Stomach (tissue), 19 donors: ENCODE measurements at places on chromosomes 13 and 19. TPM values are rescaled to one million over a fixed set of nuclear protein-coding genes. Genes with fewer than 3 reads are reported as not detected.

- no peak for DNase-seq
Measured at GRCh38 chr13:94656766-94657165, 55.1 kb downstream of the GPR180 start.

PCP2 gene
- not detected for total RNA-seq

- DNase-seq: no peak
Measured at GRCh38 chr13:88675347-88675996, 1004.3 kb downstream of the SLITRK5 start.

DNA sequence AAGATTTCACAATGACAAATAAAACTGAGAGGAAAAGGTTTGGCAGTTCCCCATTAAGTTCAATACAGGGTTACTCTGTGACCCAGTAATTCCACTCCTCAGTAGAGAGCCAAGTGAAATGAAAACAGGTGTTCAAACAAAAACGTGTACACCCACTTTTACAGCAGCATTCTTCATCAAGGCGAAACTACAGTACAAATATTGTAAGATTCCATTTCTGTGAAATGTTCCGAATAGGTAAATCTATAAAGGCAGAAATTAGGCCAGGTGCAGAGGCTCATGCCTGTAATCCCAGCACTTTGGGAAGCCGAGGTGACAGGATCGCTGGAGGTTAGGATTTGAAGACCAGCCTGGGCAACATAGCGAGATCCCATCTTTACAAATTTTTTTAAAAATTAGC lies 8.9 kb upstream of the GDF15 start:
- peak; percentile 63 for DNase-seq

CD70 gene
- total RNA-seq: not detected

GRCh38 chr13:57345526-57345925 lies 178.5 kb downstream of the PRR20E start:
- no peak for DNase-seq

- peak; percentile 82 for DNase-seq
Measured at GRCh38 chr13:22915442-22916082, 265.2 kb upstream of the SGCG start.

DNA sequence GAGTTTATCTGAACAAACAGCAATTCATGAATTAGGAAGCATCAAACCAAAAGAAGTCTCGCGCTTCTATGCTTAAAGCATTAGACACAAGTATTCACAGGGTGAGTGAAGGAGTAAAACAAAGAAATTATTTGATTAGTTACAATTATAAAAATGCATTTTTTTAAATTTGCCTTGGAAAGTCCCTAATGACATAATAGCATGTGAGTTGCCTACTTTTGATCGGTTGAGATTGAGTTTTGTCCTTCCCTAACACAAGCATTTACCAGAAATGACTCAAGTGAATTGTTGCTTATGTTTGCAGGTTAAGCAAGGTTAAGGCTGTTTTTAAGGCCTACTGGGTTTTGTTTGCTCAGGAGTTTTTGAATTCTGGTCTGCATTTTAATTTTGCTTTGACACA lies 389 bp upstream of the ZNF649 start:
- no peak for DNase-seq

COMP gene
- not detected for total RNA-seq

- DNase-seq: peak; percentile 81
Measured at GRCh38 chr19:1503089-1503924, 9.5 kb downstream of the ADAMTSL5 start.

CYP4F22 gene
- 0.14 TPM for total RNA-seq

VAV1 gene
- 4.4 TPM for total RNA-seq

GRCh38 chr13:70908795-70909194 lies 800.5 kb upstream of the KLHL1 start:
- DNase-seq: no peak

- DNase-seq: no peak
Measured at GRCh38 chr19:37362733-37363132, 8.2 kb upstream of the ZNF527 start.

GRCh38 chr19:40150170-40150569 lies 41.1 kb upstream of the MAP3K10 start:
- DNase-seq: no peak

GRCh38 chr13:37748913-37749312 lies 120.7 kb downstream of the TRPC4 start:
- no peak for DNase-seq

HS6ST3 gene
- not detected for total RNA-seq

KCNN1 gene
- not detected for total RNA-seq

CALR3 gene
- not detected for total RNA-seq

GRCh38 chr13:112095354-112095753 lies 28.4 kb downstream of the SOX1 start:
- no peak for DNase-seq

GRCh38 chr13:88908961-88909441 lies 1237.8 kb downstream of the SLITRK5 start:
- DNase-seq: no peak

DNA sequence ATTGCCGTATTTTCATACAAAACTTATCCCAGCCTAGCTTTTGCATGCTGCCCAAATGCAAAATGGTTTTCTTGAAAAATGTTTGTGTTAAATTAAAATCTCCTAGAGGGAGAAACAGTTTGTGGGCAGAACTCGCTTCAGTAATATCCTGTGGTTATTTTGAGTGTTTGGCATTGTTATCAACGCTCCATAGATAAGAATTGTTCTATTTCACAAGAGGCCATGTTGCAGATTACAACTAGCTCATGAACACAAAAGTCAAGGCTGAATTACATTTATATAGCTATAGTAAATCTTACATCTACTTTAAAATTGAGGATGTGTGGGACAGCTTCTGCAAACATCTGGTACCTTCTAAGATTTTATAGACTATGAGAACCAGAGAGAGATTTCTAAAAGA lies 447.9 kb downstream of the DCT start:
- DNase-seq: no peak

ZNF320 gene
- total RNA-seq: 31.6 TPM
